Caki2 (cell line): ENCODE measurements at places on chromosomes 6 and 20.

DNA sequence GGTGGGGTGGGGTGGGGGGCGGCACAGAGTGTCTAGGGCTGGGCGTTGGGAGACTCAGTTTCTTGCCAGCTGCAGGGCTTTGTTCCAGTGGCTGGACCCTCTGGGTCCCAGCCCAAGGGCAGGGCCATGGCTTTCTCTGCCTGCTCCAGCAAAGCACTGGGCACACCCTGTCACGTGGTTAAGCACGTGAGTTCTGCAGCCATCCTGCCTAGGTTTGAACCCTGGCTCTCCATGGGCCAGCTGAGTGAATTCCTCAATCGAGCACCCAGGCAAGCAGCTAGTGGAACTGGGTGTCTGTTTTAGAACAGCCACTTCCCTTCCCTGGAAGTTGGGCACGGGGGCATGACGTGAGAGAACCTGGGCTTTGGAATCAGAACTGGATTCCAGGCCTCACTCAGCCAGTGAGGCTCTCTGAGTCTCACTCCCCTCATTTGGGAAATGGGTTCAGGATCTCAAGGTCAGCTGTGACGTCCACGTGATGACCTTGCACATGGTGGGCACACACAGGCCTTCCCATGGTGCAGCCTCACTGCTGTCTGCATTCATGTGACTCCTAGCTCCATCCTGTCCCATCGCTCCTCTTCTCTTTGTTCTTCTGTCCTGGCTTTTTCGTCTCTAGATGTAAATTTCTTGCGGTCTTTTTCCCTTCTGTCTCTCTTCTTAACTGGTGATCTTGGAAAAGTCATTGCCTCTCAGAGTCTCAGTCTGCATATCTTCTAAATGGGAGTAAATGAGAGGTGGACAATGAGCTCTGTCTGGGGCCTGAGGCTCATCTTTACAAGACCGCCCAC, 45.9 kb downstream of the NOL4L start:
- DNase-seq, result no peak

DNA sequence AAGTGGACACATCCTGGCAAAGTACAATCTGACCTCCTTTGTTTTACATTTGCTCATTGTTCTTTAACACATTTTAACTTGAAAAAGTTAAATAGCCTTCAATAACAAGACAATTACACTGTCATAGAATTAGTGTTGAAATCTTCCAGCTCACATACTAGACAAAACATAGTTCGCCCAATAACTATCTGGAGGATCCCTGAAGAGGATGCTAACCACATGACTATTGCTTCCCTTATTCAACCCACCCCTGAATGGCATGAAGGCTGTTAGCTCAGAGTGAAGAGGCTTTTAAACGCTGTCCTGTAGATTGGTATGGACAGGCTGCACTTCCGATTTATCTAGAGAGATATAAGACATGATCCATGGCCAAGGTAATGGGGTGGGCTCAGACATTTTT, 15.0 kb upstream of the DSE start:
- DNase-seq, result no peak

DNA sequence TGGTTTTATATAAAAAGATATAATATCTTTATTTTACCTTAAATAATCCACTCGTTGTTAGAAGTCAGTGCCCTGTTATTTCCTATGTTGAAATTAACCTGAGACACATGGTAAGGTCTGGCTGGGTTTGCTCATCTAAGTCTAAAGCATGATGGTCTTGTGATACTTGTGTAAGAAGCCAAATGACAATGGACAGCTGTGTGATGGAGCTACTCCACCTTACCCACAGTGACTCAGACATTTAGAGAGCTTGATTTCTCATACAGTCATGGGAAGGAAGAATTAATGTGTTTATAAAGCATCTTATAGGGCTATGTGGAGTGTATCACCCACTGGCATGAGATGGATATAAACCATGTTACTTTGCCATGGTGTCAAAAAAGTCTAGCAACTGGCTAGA, 11.7 kb downstream of the CTCFL start:
- DNase-seq, result peak; percentile 41

DNA sequence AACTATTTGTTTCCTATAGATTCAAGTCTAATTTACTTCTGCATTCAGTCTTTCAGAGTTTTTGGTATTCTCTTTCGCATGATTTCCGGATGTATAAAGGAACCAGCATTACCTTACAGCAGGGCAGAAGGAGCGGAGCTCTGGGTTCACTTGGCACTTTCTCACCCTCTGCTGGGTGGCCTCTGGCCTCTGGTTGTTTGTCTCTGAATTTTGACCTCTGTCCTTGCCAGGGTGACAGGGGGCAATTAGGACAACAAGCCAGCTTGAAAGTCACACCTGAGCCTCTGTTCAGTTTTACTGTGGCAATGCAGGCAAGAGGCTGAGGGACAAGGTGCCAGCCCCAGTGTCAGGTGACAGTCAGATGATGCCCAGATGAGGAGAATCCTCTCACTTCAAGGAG, 69.4 kb upstream of the KIF25 start:
- DNase-seq, result no peak

DNA sequence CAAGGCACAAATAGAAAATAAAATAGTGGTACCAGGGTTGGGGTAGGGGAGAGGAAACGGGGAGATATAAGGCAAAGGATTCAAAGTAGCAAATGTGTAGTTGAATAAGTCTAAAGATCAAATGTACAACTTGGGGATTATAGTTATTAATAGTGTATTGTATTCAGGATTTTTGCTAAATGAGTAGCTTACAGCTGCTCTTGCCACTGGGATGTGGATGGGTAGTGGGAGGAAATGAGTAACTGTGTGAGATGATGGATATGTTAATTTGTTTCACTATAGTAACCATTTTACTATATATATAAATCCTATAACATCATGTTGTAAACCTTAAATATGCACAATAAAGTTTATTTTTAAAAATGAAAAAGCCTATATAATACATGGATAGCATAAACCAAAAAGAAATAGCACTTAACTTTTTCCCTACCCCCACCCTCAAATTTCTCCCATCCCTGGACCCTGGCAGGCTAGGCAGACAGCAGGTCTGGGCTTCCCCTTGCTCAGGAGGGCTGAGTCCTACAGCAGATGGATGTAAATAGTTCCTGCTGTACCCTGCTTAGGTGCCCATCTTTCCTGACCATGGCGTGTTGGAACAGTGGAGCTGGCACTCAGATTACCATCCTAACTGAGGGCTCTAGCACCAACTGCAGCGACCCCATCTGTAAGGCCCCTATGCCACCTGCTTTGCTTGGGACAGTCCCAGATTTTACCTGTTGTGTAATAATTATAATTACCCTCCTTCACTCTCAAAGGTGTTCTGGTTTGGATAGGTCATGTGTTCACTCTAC, 28.6 kb upstream of the PBOV1 start:
- DNase-seq, result no peak

GRCh38 chr6:106736502-106736901, 107.1 kb downstream of the QRSL1 start:
- no peak for DNase-seq

DNA sequence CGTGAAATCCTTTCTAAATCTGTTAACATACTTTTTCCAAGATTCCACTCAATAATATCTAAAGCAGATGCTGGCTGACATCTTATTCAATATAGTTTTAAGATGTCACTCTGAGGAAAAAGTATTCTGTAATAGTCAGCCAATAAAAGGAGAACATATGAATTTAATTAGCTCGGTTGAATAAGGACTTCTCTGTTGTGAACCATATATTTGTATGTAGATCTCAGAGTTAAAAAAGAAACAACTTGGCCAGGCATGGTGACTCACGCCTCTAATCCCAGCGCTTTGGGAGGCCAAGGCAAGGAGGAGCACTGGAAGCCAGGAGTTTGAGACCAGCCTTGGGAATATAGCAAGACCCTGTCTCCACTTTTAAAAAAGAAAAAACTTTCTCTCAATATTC, 7.4 kb upstream of the CD24 start:
- DNase-seq, result no peak

GRCh38 chr20:63015662-63016361, 9.0 kb upstream of the BHLHE23 start:
- no peak for DNase-seq

- DNase-seq, result no peak
These were observed 94.6 kb upstream of the INSM1 start for GRCh38 chr20:20273286-20273685.

DNA sequence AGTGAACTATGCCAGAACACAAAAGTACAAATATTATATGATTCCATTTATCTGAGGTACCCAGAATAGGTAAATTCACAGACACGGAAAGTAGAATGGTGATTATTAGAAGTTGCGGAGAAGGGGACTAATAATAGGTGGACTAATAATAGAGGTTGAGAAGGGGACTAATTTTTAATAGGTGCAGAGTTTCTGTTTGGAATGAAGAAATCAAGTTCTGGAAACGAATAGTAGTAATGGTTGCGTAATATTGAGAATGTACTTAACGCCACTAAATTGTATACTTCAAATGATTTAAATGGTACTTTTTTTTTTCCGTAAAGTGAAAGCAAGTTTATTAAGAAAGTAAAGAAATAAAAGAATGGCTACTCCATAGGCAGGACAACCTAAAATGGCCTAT, 33.2 kb downstream of the B4GALT5 start:
- no peak for DNase-seq

DNA sequence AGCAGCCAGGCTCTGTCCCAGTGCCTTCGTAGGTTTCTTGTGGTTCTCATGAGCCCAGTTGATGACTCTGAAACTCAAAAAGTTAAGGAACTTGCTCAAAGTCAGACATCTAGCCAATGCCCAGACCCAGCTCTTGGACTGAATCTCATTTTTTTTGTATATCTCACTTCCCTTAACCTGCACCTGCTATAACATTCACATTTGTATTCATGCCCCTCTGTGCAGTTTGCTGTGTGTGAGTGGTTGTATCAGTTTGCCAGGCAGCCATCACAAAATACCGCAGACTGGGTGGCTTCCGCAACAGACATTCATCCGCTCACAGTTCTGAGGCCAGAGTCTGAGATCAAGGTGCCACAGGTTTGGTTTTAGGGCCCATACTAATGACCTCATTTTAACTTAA, 49.9 kb downstream of the IPCEF1 start:
- DNase-seq, result no peak

DNA sequence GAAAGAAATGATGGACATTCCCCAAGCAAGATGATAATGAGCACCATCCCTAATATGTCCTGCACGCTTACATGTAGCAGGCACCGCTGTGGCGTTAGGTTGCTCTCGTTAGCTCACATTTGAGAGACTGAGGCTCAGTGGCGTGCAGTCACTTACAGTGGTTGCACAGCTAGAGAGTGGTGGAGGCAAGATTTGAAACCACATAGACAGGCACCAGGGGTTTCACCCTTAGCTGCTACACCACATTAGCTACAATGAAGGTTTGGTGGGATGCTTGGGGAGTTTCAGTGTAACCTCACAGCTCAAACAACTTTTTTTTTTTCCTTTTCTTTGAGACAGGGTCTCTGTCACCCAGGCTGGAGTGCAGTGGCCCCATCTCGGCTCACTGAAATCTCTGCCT, 3.7 kb downstream of the COX4I2 start:
- no peak for DNase-seq

DNA sequence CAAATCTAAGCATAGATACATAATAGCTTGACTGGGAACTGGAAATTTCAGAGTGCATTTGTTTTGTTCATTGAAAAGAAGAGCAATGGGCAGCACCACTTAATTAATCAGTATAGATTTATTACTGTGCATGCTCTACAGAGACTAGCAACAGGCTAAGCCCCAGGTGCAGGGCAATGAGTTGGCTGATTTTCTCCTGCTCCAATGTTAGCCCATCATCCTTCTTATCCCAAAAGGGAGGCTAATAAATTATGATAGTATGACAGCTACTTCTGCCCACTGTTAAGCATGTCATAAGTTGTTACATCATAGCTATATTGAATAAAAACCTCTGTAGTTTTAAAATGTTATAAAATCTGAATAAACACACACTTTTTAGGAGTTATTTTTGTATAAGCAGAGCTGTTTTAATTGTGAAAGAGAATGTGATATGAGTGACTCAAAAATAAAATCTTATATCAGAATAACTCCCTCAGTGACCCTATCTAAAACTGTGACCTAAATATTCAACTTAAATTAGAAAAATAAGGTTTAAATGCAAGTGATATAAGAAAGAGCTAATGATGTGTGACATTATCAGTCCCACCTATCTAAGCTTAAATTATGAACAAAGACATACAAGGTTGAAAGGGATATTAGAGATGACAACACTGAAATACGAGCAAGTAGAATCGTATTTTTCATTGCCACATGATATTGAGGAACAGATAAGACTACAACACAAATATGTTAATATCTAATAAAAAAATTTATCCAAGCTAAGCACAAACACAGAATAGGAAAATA, 967.3 kb upstream of the ADGRB3 start:
- no peak for DNase-seq

DNA sequence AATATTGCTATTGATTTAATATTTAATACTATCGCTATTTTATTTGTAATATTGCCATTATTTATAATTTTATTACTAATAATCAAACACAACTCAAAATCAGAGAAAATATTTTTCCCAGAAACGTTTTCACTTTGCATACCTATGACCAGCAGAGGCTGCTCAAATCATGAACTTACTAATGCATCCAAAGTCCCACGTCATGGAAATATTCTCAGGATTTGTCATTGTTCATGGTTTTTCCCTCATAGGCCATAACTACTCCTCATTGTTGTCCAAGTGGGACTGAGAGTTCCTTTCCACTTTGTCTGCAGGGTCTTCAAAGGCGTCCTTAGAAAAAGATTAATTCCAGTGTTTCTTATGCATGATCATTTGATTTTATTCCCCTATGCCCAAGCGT, 344.8 kb downstream of the THBS2 start:
- DNase-seq, result no peak

DNA sequence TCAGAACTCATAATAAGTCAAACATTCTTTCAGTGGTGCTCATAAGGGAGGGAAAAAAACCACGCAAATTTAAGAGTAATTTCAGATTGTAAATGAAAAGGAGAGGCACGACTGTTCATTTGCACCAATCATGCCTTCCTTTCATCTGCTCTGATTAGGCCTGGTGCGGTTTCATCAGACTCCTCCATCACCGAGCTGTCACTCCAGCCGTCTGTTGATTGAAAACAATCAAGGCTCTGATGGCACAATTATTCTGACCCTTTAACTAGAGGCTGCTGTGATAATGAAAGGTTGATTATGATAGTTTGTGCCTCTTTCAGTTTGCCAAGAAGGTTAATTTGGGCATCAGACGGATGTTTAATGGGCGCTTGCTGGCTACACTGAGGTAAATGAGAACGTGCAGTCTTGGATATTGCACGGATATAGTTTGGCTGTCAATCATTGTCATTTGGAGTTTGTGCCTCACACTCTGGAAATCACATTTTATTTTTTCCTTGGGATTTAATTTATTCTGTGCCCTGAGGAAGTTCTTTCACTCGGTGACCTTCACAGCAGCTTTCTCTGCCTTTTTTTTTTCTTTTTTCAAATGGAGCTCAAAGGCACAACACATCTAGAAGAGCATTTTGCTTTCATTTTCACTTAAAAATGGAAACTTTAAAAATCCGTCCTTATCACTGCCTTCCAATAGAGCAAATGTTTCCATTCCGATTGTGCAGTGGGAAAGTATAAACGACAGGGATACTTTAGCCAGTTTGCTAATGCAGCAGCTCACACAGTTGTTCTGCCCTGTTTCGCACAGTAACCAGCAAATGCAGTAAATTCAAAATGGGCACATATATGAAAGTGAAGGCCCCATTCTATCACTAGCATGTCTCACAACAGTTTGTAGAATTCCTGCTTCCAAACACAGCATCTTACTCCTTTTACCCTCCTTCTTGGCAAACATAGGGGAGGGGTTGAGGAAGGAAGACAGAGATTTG, 172.8 kb downstream of the KLHL32 start:
- no peak for DNase-seq

- no peak for DNase-seq
These were observed 20.6 kb upstream of the AKIRIN2 start for GRCh38 chr6:87722540-87723169.

- DNase-seq, result no peak
These were observed 7.2 kb upstream of the THEMIS start for GRCh38 chr6:127907960-127908640.

GRCh38 chr6:7629321-7629720, 39.3 kb downstream of the SNRNP48 start:
- no peak for DNase-seq
